Activated naive CD8-positive, alpha-beta T cell treated with anti-CD3 and anti-CD28 coated beads, Interleukin-2, amount 50 U/mL, for 24 hours (primary cell): ENCODE measurements at places on chromosomes 5 and 9.

- no peak for DNase-seq
Observed at GRCh38 chr9:96604004-96604319, 15.7 kb downstream of the CDC14B start.

DNA sequence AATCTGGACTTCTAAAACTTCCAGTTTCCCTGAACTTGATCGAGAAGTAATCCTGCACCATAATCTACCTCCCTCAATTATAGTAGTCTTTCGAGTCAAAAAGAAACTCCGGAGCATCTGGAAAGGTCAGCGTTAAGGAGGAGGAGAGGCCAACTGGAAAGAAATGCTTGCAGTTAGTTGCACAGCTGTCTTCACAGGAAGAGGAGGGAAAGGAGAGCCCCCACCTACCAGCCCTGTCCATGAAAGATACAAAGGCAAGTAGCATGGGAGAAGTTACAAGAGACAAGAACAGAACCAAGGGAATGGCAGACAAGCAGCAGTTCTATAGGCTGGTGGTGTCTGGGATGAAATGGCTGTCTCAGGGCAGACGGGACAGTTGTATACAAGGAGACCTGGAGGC is 170.6 kb downstream of the RAB3C start:
- DNase-seq, result no peak

GRCh38 chr5:123800640-123801039 is 288.7 kb downstream of the CSNK1G3 start:
- no peak for DNase-seq

GRCh38 chr9:128317629-128318028 is 4.6 kb downstream of the TRUB2 start:
- DNase-seq, result no peak

- no peak for DNase-seq
Observed at GRCh38 chr9:108316630-108317029, 539.2 kb downstream of the ACTL7B start.

DNA sequence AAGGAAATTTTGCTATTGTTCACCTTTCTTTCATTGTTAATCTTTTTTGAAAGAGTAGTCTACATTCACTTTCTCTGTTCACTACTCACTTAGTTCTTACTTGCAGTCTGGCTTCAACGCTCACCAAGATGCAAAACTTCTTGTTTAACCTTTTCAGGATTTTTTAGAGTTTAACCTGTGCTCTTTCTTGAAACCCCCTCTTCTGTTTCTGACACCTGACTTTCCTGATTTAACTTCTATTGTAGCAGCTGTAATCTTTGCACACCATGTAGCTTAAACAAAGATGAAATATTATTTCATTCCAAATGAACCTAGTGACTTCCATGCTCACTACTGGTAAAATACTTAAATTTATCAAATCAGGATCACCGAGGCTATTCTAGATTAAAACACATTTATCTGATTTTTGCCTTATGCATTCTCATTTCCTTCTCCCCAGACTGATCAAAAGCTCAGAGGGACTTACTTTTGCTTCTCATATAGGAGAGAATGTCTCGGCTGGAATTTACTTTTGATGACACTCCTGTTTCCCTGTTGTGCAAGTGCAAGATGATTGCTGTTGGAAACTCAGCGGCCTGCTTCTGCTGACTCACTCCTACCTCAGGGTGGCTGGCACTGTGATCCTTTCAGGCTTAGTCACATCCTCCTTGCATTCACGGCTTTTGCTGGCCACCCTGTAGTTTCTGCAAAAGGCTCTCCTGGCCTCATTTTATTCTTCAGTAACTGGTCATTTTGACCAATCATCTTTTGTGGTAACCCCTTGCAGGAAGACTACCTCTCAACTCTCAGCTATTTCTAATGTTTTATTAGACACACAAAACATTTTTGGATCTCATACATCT is 109.3 kb upstream of the IFNE start:
- peak; percentile 60 for DNase-seq

DNA sequence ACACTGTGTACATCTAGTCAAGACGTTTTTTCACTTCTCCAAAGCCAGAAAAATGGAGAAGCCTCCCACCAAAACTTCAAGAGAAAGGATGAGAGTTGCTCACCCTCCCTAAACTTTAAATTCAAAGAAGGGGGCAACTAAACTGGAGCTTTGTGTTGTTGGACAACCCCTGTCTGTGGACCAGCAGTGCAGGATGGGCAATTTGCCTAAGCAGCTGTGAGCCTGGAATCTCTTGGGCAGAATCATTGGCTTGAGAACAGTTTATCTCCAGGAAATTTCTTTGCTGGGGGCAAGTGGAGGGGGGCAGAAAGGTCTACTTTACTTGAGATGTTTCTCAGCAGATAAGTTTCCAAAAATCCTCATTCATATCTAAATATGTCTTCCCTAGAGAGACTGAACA is 151.8 kb downstream of the MUSK start:
- no peak for DNase-seq

DNA sequence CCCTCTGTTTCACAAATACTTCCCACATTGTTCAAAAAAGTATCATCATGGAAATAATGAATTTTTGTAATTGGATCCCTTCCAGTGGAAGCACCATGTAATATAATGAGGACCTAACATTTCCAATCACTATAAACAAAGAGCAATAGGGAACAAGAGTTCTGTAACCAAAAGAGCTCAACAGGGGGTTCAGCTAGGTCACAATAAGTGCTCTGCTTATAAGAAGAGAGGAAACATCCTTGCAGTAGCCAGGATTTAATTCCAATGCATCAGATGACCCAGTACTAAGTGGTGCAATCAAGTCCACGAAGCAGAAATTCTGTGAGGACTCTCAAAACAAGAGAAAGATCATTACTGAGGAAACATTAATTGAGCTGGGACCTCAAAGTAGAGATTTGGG is 5.9 kb downstream of the SERINC5 start:
- no peak for DNase-seq

DNA sequence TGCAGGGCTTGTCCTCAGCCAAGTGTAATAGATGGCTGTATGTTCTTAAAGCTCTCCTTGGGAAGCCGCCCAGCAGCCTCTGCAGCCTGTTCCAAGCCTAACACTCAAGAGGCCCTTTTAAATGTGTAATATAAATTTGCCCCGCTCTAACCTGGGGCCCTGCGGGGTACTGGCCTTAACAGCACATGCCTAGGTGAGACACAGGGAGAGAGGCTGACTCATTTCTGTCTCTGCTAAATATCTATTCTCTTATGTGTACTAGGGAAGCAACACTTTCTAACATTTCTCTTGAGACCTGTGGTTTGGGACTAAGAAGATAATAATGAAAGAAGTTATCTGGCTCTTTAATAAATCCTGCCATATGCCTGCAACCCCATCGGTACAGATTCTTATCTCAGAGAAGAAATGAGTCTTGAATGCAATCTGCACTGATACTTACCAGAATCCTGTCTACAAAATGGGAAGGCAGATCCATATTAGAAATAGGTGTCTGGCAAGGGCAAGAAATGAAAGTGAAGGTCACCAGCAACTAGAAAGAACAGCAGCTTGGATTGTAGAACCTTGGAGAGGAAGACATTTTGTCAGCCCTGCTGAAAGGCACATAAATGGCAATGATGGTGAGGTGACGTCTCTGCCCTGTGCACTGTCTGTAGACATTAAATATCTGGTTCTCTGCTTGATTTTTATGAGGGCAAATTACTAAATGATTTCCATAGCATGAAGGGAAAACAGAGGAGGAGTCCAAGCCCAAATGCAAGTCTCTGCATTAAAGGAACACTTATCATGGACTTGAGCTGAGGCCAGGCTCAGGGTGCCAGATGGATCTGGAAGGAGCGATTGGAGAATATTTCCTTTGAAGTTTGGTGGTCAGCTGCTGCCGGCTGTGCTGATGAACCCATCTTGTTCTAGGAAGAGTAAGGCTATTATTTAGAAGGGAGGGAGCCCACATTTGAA is 14.5 kb upstream of the TGFBI start:
- DNase-seq, result no peak

GRCh38 chr5:116532762-116533525 is 41.7 kb downstream of the SEMA6A start:
- DNase-seq, result no peak

GRCh38 chr5:169044962-169045361 is 256.0 kb downstream of the SLIT3 start:
- no peak for DNase-seq

DNA sequence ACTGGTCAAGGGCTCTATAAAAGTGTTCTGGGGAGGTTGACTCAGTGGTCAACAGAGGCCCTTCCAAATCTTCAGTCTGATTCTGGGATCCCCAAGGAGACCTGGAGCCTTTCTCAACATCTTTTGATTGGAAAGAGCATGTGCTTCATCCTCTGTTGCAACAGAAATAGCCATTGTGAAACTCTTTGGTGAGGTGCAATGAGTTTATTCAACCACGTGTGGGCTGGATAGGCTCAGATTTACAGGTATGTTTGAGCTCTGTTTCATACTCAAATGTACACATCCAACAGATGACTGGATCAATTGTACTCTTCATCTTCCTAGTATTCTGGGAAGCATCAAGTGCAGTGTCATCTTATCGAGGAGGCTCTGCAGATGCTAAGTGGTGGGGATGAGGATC is 60.5 kb downstream of the CTSL start:
- no peak for DNase-seq
